ENCODE measurements at places on chromosomes 3 and 15. TPM values are rescaled to one million over a fixed set of nuclear protein-coding genes. Genes with fewer than 3 reads are reported as not detected.

DNA sequence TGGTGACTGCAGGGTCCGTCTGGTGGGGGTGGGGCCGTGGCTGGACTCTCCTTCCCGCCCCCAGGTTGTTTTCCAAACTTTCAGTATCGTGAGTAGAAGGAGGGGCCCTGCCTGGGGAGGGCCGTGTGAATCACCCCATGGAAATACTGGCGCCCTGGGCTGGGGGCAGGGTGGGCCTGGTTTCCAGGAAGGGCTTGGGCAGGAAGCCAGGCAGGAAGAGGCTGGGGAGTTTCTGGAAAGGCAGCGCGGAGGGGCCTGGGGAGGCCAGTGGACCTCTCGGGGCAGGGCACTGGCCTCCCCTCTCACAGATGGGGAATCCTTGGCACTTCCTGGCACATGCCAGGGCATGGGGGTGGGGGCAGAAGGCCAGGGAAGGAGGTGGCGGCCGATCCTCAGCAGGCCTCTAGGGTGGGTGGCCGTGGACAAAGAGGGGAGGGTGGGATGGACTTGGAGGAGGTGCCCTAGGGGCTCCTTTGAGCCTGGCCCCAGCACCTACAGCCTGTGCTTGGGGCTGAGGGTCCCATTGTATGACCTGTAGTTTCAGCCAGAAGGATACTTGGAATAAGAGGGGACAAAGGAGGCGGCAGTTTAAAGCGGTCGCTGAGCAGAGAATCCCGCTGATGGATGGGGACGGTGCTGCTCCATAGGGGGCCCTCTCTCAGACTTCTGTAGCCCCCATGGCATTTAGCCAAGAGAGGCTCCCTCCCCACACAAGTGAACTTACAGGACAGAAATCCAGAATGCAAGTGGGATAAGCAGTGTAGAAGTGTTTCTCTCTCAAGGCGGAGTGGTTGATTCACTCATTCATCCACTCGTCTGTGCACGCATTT is 56.5 kb upstream of the GATA2 start:
- no peaks in the 10 kb centered on the region for H3K36me3 ChIP-seq
- peak; percentile 67 for DNase-seq
- peak overlapping the region; percentile 60 for H3K27ac ChIP-seq
- H3K27me3 ChIP-seq = peaks cover 35% of the 10 kb centered on the region
- H3K4me1 ChIP-seq = peaks cover 7% of the 10 kb centered on the region
- H3K4me3 ChIP-seq = no peak overlapping the region

- H3K4me3 ChIP-seq = no peak overlapping the region
- DNase-seq = no peak
- peaks cover under 1% of the 10 kb centered on the region for H3K27me3 ChIP-seq
- H3K36me3 ChIP-seq = no peaks in the 10 kb centered on the region
- H3K4me1 ChIP-seq = peaks cover 10% of the 10 kb centered on the region
Observed at GRCh38 chr15:26394801-26395200, 378.1 kb downstream of the GABRB3 start.

DNA sequence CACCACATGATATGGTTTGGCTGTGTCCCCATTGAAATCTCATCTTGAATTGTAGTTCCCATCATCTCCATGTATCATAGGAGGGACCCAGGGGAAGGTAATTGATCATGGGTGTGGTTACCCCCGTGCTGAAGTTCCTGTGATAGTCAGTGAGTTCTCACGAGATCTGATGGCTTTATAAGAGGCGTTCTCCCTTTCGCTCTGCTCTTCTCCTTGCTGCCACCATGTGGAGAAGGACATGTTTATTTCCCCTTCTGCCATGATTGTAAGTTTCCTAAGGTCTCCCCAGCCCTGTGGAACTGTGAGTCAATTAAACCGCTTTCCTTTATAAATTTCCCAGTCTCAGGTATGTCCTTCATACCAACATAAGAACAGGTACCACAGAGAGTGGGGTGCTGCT is 21.9 kb downstream of the OSTN start:
- DNase-seq = no peak
- H3K4me3 ChIP-seq = no peak overlapping the region
- H3K4me1 ChIP-seq = no peaks in the 10 kb centered on the region
- H3K36me3 ChIP-seq = no peaks in the 10 kb centered on the region
- no peaks in the 10 kb centered on the region for H3K27me3 ChIP-seq

GRCh38 chr3:50237754-50238548 is 1.9 kb downstream of the GNAI2 start:
- no peaks in the 10 kb centered on the region for H3K27me3 ChIP-seq
- peaks cover 48% of the 10 kb centered on the region for H3K4me1 ChIP-seq
- H3K4me3 ChIP-seq = peak overlapping the region; percentile 99
- peaks cover 4% of the 10 kb centered on the region for H3K36me3 ChIP-seq

DNA sequence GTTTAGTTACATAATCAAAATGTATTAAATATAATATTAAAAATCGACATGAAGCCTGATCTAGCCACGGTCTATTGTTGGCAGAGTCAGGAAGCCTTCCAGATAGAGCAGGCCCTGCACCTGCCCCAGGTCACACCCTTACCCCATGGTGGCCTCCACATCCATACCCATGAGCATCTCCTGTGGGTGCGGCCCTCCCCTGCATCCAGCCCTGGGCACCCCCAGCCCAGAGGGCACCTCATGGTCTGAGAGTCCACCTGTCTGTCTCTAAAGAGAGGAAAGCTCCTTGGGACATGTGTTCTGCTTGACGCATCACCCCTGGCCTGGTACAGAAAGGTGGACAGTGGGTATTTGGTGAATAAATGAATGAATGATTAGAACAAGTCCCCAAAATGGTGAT is 37.2 kb upstream of the CSPG4 start:
- no peak overlapping the region for H3K4me3 ChIP-seq
- H3K27ac ChIP-seq = no peak overlapping the region
- H3K36me3 ChIP-seq = no peaks in the 10 kb centered on the region
- H3K4me1 ChIP-seq = no peaks in the 10 kb centered on the region
- no peak for DNase-seq

GRCh38 chr3:187299611-187300010 is 8.1 kb upstream of the MASP1 start:
- no peaks in the 10 kb centered on the region for H3K36me3 ChIP-seq
- DNase-seq = no peak
- H3K27me3 ChIP-seq = peaks cover 12% of the 10 kb centered on the region
- H3K4me3 ChIP-seq = no peak overlapping the region
- H3K4me1 ChIP-seq = no peaks in the 10 kb centered on the region

DNA sequence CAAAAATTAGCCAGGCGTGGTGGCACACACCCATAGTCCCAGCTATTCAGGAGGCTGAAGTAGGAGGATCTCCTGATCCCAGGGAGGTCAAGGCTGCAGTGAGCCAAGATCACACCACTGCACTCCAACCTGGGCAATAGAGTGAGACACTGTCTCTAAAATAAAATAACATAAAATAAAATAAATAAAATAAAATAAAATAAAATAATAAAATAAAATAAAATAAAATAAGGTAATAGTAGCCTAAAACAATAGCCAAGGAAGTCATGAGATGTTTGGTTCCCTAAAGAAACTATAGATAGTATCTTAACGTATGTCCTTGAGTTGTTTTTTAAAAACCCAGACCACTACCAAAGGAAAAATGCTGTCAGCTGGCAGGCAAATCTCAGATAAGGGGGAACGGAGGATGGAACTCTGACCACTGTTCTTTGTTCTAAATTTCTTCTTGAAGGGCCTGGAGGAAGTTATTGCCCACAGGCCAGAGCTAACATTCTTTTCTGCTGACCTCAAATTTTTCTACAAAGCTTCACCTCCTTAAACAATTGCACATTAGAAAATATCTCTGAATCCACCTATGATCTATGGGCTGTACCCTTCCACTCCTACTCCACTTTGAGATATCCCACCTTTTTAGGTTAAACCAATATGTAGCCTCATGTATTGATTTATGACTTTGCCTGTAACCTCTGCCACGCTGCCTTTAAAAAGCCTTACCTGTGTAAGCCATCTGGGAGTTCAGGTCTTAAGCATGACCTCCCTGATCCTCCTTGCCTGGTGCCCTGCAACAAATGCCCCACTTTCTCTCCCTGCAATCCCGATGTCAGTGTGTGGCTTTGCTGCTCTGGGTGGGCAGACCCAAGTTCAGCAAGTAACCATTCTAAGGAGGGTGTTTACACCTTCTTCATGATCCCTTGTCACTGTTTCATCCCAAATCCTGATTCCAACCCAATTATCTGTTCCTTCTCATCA is 126.2 kb upstream of the BHLHE40 start:
- DNase-seq = no peak
- peaks cover 25% of the 10 kb centered on the region for H3K4me1 ChIP-seq
- H3K27ac ChIP-seq = peak overlapping the region; percentile 7

DNA sequence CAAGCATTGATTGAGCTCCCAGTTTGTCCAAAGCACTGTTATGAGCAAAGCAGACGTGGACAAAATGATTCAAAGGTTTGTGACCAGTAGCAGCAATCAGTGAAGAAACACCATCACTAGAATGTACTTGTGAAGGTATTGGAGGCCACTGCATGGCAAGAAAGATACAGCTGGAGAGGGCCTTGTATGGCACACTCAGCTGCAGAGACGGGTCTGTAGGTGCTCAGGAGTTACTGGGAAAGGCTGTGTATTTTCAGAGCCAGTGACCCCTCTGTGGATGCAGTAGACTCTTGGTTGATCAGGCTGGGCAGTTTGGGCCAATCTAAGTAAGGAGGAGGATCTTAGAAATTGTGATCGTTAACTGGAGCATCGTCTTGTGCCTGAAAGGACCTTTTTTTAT is 120.0 kb downstream of the GHSR start:
- no peak overlapping the region for H3K4me3 ChIP-seq
- no peaks in the 10 kb centered on the region for H3K27me3 ChIP-seq
- H3K4me1 ChIP-seq = peaks cover 6% of the 10 kb centered on the region
- no peak overlapping the region for H3K27ac ChIP-seq
- peaks cover 64% of the 10 kb centered on the region for H3K36me3 ChIP-seq
- DNase-seq = no peak

- DNase-seq = no peak
- no peak overlapping the region for H3K4me3 ChIP-seq
- no peak overlapping the region for H3K27ac ChIP-seq
Observed at GRCh38 chr3:150789451-150789850, 26.5 kb upstream of the SIAH2 start.

GRCh38 chr3:159817126-159817525 is 171.5 kb upstream of the IL12A start:
- no peak overlapping the region for H3K4me3 ChIP-seq
- DNase-seq = no peak
- peaks cover 11% of the 10 kb centered on the region for H3K36me3 ChIP-seq
- no peaks in the 10 kb centered on the region for H3K27me3 ChIP-seq
- H3K27ac ChIP-seq = peak overlapping the region; percentile 29

DNA sequence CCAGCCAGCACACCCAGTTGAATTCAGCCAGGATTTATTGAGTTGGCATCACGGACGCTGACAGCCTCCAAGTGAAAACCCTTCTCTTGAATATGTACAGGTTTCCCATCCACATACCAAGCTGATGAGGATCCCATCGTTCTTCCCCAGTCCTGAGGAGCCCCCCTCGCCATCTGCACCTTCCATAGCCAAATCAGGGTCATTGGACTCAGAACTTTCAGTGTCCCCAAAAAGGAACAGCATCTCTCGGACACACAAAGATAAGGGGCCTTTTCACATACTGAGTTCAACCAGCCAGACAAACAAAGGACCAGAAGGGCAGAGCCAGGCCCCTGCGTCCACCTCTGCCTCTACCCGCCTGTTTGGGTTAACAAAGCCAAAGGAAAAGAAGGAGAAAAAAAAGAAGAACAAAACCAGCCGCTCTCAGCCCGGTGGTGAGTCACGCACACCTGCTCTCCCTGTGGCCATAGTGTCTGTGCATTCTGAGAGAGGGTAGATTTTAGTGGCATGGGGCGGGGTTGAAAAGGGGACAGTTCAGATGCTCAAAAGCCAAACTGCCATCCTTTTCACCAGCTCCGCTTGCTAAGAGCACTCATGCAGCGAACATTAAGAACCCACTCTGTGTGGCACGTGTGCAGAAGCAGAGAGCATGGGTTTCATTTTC is 51.2 kb downstream of the KLHL25 start:
- DNase-seq = no peak
- no peak overlapping the region for H3K27ac ChIP-seq
- peaks cover 32% of the 10 kb centered on the region for H3K36me3 ChIP-seq
- peaks cover 9% of the 10 kb centered on the region for H3K4me1 ChIP-seq

DNA sequence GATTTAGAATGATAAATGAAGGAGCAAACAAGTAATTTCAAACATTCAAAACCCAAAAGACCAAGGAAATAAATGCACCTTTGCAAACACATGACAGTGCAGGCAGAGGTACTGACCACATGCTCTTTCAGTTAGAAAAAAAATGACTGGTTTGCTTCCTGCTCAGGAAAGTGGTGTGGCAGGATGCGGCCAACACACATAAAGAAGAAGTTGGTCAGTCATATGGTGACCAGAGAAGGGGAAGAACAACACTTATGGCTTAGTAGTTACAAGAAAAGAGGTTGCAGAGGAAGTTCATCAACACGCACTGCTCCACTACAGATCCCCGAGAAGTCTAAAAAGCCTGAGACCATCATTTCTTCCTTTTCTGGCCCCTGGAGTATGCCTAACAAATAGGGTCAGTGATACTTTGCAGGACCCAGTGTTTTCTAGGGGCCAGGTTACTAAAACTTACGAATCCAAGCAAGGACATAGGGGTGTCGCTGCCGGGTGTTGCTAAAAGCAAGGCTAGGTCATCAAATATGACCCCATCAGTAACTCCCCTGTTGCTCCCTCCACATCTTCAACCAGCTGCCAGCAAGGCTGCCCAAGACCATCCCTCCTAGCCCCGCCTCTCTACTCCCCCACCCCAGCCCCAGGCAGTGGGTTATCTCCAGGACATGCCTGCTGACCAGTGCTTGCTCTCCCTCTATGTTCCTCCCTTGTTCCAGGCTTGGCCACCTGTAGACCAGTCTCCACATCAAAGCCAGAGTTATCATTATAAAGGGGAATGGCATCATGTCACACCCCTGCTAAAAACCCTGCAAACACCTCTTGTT is 11.2 kb downstream of the ATP8B4 start:
- H3K27ac ChIP-seq = no peak overlapping the region
- H3K4me1 ChIP-seq = no peaks in the 10 kb centered on the region
- DNase-seq = no peak

DNA sequence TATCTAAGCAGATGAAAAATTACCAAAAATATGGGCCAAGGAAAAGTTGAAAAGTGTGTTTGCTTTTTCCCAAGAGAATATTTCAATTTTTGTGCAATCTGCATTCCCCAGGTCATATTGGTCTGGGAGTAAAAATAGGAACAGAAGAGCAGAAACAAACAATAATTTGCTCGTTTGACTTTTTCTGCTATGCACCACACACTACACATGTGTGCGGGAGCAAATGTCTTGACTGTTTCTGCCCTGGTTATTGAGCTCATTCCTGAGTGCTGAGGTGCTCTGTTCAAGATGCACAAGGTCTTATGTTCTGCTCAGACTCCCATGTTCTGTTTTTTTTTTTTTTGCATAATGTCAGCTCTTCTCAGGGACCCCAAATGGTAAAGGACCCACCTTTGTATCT is 298.0 kb upstream of the MME start:
- H3K36me3 ChIP-seq = no peaks in the 10 kb centered on the region
- peaks cover 9% of the 10 kb centered on the region for H3K27me3 ChIP-seq
- no peak overlapping the region for H3K4me3 ChIP-seq
- no peaks in the 10 kb centered on the region for H3K4me1 ChIP-seq
- H3K27ac ChIP-seq = no peak overlapping the region
- no peak for DNase-seq

GRCh38 chr3:44468572-44469520 is 8.6 kb downstream of the ZNF445 start:
- peaks cover 16% of the 10 kb centered on the region for H3K36me3 ChIP-seq
- peak overlapping the region; percentile 91 for H3K27ac ChIP-seq
- H3K4me3 ChIP-seq = peak overlapping the region; percentile 65
- peaks cover 49% of the 10 kb centered on the region for H3K4me1 ChIP-seq
- DNase-seq = no peak

PARP16 gene
- 8.0 TPM for total RNA-seq

RETNLB gene
- total RNA-seq = 1.1 TPM

KCNMB2 gene
- total RNA-seq = 1.1 TPM

AADAC gene
- 1.3 TPM for total RNA-seq

CD200 gene
- 11.9 TPM for total RNA-seq

CACNA2D2 gene
- total RNA-seq = 7.8 TPM

EPHA3 gene
- 1.8 TPM for total RNA-seq

GOLGA6L25 gene
- total RNA-seq = not detected

Measured in type B pancreatic cell (in vitro differentiated cells).